ENCODE measurements at places on chromosomes 3 and 15.
A peak's percentile ranks its signal among the peaks of the same experiment; 100 is the strongest.

DNA sequence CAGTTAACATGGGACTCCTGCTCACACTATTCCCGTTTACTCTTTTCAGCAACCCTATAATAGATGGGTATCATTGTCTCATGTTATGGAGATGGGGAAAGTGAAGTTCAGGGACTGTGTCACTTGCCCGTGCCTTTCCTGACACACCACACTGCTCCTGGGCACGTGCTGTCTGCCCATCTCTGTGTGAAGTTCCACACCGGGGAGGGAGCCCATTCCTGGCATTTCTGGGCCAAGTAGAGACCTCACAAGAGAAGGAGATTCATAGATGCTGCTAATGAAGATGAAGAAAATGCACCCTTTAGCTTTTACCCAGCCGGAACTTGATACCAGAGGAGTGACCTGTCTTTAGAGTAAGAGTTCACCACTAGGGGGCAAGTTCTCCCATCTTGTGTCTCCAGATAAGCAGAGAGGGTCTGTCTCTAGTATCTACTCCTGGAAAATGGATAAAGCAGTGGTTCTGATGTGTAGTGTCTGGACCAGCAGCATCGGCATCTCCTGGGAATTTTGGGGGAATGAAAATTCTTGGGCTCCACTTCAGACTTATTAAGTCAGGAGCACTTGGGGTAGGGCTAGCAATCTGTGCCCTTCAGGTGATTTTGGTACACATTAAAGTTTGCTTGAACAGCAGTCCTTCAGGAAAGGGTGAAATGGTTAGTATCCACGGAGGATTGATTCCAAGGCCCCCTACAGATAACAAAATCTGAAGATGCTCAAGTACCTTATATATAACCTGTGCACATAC is 2.0 kb upstream of the TOPBP1 start:
- DNase-seq: peak; percentile 24

GRCh38 chr3:194224471-194225417 is 88.8 kb downstream of the HES1 start:
- no peak for DNase-seq

DNA sequence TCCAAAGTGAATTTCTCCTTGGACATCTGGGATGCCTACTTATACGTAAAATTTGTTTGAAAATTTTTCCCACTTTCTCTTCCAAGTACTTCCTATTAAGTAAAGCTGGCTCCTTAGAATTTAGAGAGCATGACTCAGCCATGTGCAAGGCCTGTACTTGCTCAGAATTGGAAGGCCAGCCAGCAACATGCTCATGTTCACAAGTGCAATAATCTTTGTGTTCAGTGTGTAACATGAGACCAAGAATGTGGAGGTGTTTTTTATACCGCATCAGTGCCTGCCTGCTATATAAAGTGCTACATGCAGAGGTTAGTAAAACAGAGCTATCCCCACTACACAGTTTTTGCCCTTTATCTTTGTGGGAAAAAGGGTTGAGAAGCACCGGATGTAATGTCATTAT is 151.9 kb upstream of the FEZF2 start:
- DNase-seq: no peak

DNA sequence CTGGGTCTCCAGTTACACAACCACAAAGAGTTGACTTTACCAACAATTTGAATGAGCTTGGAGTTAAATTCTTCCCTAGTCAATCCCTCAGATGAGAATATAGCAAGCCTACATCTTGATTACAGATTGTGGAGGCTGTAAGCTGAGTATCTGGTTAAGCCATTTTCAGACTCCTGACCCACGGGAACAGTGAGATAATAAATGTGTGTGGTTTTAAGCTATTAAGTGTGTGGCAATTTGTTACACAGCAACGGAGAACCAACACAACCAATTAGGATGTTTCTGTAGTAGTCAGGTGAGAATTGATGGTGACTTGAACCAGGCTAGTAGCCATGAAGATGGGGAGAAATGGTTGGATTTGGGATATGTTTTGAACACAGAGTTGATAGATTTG is 37.7 kb upstream of the SLC4A7 start:
- no peak for DNase-seq

- DNase-seq: no peak
These were observed 16.5 kb downstream of the ST6GAL1 start for GRCh38 chr3:186946756-186947375.

All from activated naive CD4-positive, alpha-beta T cell treated with anti-CD3 and anti-CD28 coated beads, Interleukin-2, amount 10 ng/mL, durations not matched to agents 7 days and 5 days (primary cell).